ENCODE measurements at places on chromosomes 7 and 10.

- DNase-seq, result no peak
These were observed 42.4 kb upstream of the TOMM7 start for GRCh38 chr7:22864855-22865601.

GRCh38 chr10:29223326-29223725 is 65.5 kb upstream of the LYZL1 start:
- no peak for DNase-seq

- DNase-seq, result no peak
These were observed 131.2 kb downstream of the TACC2 start for GRCh38 chr10:122120008-122120744.

DNA sequence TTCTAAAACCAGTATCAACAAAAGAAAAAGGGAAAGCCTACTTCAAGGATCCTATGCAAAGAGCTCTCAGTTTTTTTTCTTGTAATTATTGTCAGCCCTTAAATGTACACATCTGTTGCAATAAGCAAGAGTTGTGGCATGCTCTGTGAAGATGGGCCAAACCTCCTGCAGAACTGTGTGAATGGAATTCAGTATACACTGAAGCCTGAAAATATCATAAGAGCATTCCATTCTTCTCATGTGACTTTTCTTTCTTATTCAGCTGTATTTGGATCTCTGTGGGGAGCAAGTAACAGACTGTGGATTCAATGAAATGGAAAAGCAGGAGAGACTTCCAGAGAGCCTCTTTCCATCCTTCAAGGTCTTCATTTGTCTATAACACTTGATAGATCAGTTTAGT is 130.7 kb downstream of the SAMD9 start:
- DNase-seq, result peak; percentile 72

GRCh38 chr10:103745341-103746247 is 109.8 kb downstream of the SH3PXD2A start:
- DNase-seq, result no peak

GRCh38 chr7:25926451-25926850 is 225.5 kb upstream of the NFE2L3 start:
- no peak for DNase-seq

DNA sequence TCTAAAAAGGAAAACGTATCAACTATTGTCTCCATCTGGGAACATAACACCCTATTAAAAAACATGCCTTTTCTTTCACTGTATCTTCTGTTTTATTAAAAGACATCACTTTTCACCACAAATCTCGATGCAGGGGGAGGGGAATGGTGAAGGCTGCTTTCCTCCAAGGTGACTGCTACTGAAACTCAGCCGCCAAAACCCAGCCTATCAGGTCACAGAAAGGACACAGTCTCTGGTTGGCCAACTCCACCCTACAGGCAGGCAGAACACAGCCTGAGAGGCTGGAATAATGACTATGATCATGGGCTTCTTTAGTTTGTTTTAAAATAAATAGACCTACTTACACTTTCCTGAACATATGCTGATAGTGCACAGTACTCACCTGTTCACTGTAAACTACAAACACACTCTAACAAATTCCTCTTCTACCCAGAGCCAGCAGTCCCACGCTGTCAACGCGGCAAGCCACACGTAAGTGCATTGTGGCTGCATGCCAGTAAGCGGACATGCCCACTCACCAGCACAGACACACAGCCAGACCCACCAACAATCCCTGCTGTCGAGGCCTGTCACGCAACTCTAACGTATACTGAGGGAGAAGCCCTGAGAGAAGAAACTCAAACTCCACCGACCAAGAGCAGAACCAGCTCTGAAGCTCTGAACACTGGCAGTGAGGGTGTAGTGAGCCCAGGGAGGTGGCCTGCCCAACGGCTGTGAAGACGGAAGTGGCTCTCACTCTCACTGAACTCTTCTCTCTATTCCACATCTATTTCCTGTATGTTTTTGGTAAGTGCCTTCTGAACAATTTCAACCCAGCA is 41.8 kb downstream of the NCAPG2 start:
- DNase-seq, result peak; percentile 20

Measured in cardiac muscle cell (in vitro differentiated cells and primary cell).